HepG2 (cell line): ENCODE measurements at places on chromosomes 7 and 10. TPM values are rescaled to one million over a fixed set of nuclear protein-coding genes. Genes with fewer than 3 reads are reported as not detected.
A peak's percentile ranks its signal among the peaks of the same experiment; 100 is the strongest.

The HOXA6 gene
- total RNA-seq, result 0.95 and 1.3 TPM in 2 replicates

The ZNF735 gene
- total RNA-seq, result not detected in 2 replicates

The NDUFB2 gene
- total RNA-seq, result 221 and 276 TPM in 2 replicates

DNA sequence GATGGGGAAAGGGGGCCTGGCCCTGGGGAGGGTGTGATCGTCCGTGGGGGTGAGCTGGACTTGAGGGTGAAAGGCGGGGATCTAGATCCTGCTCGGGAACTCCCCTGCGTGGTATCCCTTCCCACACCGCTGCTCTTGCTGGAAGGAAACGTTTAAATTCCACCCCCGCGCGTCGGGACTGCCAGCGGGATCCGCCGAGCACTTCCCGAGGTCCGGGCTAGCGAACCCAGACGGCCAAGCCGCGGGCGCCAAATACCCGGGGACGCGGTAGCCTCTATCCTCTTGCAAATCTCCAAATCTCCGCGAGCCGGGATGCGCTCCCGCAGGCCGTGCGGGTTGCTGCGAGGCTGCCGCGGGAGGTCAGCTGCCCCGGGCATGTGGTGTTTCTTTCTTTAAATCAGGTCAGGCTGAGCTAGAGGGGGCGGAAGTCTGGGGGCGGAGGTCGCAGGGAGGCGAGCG lies 904 bp downstream of the NPTX2 start:
- no peak for DNase-seq

DNA sequence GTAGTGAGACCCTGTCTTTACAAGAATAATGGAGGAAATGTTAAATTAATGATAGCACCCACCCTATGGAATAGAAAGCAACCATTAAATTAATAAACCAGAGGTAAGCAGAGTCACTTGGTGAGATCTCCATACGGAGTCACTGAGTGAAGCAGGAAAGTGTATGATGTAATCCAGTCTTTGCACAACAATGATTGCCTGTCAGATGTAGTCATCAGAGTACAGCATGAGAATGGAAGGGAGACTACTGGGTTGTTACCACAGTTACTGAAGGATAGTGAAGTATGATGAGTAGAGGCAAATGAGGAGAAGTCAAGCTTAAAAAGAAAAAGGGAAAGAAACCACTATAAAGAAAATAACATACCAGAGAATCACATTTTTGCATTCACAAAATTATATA lies 371.9 kb upstream of the SHH start:
- no peak for DNase-seq

- DNase-seq, result no peak
Measured at GRCh38 chr10:48209241-48209640, 65.3 kb downstream of the FRMPD2 start.

DNA sequence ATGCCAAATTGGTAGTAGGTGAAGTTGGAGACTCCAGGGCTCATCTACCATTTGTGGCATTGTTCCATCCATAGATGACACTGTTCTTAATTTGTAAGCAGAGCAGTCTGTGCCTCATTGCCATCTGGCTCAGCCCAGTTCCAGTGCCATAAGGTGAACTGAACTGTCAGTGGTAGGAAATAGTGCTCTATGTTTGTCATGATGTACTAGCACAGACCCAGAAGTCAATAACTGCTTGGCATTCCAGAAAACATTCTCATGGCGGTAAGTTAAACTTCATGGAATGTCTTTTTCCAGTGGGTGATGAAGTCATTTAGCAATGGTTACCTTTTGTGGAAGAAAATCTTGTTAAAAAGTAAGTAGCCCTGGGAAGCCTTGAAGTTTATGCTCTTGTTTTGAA lies 302.7 kb downstream of the SUGCT start:
- peak; percentile 56 for DNase-seq

The ADAMTS14 gene
- 0.04 TPM in 1 of 2 replicates, not detected in the other for total RNA-seq

- DNase-seq, result no peak
Measured at GRCh38 chr10:23657677-23658076, 218.8 kb downstream of the OTUD1 start.

The HDAC9 gene
- total RNA-seq, result 0.06 and 0.07 TPM in 2 replicates

GRCh38 chr7:149369497-149369896 lies 91.4 kb downstream of the ZNF777 start:
- DNase-seq, result no peak

DNA sequence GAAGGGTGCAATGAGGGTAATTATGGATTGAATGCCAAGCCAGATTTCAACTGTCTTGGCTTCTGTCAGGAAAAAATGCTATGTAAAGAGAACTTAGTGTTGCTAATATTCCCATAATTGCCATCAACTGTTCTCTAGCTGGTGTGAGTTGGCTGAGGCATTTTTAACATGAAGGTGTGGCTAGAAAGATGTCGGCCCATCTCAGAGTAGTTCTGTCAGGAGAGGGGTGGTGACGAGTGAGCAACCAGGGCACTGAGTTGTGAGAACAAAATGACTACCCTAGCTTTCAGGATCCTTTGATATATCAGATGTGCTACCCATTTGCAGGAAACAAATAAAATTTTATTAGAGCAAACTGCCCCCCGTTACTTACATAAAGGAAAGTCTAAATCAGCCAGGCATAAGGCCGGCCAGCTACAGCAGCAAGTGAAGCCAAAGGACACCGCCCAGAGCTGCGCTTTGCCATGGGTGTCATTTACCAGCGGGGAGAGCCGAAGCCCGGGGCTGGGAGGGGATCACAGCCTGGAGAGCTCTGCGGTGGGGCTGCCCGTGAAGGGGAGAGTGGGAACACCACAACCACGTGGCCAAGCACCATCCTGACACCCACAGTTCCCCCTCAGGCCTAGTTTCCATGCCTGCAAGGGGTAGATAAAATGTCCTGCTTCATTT lies 141.4 kb downstream of the ICA1 start:
- DNase-seq, result no peak

DNA sequence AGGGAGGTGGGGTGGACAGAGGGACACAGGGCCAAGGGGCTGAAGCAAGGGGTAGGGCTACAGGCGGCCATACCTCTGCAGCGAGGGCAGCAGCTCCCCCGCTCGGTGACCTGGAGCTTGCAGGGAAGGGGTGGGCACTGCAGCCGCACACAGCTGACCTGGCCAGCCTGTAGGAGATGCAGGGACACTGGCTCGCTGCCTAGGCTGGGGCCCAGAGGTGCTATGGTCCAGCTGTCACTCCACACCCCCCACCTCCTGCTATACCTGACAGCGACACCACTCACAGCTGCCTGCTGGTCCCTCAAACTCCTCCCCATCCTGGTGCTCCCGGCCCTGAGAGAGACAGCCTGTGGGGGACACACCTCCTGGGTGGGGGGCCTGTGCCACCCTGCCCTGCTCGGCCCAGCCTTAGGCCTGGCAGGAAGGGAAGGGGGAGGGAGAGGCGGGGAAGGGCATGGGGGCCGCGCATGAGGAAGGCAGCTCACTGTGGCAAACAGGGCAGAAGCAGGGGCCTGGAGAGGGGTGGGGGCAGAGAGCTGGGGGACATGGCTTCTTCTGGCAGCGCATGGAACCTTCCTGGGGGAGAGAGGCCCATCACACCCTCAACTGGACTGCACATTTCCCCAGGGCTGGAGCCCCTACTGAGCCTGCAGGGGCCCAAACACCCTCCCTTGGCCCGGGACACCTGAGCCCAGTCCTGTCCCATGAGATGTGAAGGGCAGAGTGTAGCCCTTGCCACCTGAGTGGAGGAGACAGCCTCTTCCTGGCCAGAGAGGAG lies 23.9 kb downstream of the ATP6V1F start:
- no peak for DNase-seq

The MOSPD3 gene
- 6.1 and 7.6 TPM in 2 replicates for total RNA-seq
